Renal cortex interstitium (tissue), 15 donors: ENCODE measurements at places on chromosomes 1 and 21.

DNA sequence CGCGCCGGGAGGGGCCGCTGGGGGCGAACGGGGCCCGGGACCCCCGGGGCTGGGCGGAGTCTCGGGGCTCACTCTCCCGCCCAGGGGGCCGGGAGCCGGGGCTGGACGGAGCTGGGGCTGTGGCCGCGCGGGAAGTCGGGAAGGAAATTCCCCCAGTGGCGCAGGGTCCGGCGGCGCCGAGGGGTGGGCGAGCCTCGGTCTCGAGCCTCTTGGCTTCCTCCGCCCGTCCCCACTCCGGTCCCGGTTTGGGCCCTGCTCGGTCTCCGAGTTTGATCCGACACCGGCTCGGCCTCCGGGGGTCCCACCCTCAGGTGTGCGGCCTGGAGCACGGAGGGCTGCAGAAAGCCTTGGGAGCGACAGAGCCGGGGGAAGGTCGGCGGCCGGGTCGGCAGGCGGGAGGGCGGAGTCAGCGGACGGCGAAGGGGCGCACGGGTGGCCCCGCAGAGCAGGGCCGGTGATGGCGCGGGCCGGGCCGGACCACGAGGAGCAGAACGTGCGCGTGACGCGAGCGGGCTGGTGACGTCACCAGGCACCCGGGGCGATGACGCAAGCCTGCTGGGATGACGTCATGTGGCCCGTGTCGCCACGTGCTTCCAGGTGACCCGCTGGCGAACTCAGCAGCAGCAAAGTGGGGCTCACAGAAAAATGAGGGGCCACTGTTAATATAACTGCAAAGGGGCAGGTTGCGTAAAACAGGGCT, 610 bp upstream of the HES4 start:
- DNase-seq: no peak

DNA sequence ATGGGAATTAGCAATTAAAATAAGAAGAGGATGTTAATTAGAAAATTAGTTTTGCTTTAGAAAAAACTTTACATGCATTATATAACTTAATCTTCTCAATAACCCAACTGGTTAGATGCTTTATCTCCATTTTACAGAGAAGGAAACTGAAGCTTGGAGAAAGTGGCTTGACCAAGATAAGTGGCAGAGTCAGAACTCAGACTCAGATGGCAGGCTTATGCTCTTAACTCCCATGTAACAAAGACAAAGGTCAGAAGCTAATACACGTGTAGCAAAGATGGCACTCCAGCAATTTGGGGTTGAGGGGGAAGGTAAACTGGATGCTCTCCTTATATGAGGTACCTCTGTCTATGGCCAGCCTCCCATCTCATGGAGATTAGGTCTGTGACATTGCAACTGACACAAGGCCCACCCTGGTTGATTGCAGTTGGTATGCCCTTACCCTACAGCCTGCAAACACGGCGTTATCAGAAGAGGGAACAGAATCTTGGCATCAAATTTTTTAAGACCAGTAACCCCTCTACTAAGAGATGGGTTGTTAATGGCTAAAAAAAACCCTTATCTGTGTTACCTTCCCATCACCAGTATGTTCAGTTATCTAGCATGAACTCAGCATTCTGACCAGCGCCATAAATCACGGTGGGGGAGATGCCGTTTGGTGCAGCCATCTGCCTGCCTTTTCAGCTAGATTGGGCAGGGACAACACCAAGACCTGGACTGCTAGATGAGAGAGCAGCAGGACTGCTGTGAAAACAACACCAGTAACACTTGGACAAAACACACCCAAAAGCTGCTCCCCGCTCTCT, 97.0 kb downstream of the UBR4 start:
- DNase-seq: no peak

DNA sequence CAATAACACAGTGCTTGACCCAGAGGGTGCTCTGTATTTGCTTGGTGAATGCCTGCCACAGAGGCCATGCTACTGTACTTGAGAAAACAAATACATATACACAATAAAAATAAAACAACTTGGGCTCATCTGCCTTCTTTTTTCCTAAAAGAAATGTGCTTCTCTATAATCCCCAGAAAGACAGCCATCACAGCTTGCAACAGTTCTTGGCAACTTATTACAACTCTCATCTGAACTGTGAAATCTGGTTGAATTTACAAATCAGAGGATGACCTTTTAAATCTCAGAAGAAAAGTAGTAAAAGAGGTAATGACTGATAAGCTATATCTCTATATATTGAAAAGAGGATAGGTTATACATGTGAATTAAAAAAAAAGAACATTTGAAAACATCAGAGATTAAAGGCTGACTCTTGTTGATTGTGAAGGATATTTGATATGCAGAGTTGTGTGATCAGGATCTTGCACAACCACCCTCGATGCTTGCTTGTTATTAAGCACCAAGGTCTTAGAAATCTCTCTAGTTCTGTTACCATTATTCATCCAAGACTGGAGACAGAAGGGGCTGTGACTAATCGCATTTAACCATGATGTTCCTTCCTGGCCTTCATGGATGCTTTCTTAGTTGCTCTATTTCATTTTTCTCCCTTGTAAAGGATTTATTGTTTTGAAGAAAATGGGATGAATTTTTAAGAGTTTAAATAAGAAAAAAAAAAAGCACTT, 213.4 kb downstream of the APP start:
- no peak for DNase-seq

GRCh38 chr21:46215436-46216131, 13.0 kb downstream of the LSS start:
- no peak for DNase-seq

GRCh38 chr1:65044411-65044810, 78.1 kb upstream of the JAK1 start:
- DNase-seq: no peak

GRCh38 chr1:116847190-116847589, 62.5 kb upstream of the PTGFRN start:
- DNase-seq: no peak

DNA sequence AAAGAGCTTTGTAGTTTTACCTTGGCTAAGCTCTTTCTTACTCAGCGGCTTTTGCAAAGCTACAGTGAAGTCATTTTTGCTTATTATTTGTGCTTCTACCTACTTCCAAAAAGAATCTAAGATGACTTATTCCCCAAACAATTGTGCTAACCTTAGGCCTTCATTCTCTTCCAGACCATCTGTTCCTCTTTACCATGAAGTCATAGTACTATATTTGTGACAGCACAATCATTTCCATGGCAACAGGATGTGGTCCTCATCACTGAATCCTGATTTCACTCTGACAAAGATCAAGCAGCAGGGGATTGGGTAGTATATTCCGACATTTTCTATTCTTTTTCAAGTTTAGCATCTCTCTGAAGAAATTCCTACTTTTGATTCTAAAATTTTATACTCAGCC, 24.8 kb upstream of the NMNAT2 start:
- no peak for DNase-seq

DNA sequence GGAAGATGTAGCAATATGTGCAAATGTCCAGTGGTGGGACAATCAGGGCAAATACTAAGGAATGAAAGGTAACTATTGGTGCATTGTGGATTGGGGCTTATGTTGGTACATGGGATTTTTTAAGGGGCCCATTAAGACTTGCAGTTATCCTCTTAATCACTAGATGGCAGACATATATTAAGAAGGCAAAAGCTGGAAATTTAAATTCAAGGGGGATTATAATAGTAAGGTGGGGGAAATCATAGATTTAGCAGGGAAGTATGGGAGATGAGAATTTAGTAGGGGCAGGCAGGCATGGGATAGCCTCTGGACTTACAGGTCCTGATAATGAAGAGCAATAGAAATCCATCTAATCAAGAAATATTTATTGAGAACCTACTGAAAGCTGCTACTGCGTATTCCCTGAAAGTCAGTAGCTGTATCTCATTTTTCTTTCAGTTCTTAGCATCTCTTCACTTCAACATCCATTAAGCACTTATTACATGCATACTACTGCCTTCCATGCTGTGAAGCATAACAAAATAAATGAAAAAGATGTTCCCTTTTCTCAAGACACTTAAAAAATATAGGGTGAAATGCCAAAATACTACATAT, 251.8 kb downstream of the CRB1 start:
- DNase-seq: no peak

GRCh38 chr1:159091607-159092031, 15.1 kb upstream of the AIM2 start:
- DNase-seq: no peak

GRCh38 chr1:204074274-204075138, 1.6 kb downstream of the SOX13 start:
- no peak for DNase-seq

DNA sequence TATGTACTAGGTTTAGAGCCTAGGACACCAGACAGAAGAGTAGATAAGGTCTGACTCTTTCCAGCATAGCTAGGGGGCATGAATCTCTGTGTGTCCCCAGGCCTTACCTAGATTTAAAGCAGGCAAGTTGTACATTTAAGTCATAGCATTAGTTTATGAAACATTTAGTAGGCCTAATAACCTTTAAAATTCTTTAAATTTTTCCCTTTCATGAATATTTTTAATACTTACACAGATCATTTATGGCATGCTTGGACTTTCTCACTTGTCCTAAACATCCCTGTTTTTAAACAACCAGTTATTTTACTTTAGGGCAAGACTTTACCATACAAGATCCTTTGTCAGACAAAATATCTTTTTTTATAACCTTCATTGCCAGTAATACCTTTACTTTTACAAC, 258.4 kb upstream of the ZRANB2 start:
- DNase-seq: no peak

GRCh38 chr1:71307451-71307850, 226.6 kb upstream of the ZRANB2 start:
- no peak for DNase-seq

DNA sequence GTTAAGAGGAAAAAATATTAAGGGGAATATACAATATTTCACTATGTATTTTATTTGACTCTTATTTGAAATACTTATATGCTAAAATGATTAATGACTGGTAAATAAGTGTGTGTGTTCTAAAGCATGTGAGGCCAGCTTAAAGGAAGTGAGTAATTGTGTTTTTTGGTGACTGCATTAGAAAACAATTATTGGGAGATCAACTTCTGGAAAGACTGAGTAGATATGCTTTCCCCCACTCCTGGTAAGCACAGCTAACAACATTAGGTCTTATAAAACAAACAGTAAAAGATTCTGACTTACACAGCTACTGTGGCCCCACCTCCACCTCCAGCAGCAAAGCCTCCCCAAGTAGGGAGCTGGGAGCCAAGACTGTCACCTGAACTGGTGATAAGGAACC, 403.0 kb downstream of the SRGAP2C start:
- DNase-seq: no peak

GRCh38 chr1:100448366-100448765, 89.6 kb upstream of the GPR88 start:
- DNase-seq: no peak

GRCh38 chr1:231160895-231161666, 777 bp upstream of the TRIM67 start:
- no peak for DNase-seq

DNA sequence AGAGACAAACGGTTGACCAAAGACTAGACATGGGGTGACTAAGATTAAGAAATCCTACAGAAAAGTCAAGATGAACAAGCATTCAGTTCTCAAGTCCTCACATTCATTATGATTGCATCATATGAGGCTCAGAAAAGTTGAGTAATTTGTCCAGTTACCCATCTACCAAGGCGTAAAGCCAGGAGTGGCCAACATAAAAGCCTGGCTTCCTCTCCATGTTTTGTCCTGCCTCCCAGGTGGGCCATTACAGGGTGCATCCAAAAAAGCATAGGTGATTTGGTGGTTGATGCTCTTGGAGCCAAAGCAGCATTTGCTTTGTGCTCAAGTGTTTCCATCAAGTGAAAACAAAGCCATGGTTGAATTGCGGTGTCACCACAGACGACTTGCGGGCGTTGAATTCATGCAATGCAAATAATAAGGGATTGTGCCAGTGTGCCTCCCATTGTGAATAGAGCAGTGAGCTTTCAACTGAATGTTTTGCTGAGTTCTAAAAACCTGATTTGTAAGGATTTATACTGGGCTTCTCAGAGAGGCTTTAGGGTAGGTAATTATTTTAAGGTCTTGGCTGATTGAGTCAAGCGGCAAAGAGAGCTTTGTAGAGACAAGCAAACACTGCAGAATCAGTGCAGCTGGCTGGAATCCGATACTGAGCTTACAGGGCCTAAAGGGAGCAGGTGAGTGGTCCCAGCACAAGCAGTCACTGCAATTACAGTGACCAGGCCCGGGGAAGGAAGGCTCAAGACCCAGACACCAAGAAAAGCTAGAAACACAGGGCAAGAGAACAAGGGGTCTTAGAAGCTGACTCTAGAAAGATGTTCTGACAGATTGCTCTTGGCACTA, 54.1 kb downstream of the KCNJ15 start:
- no peak for DNase-seq

- no peak for DNase-seq
Observed at GRCh38 chr1:31795801-31796621, 19.8 kb downstream of the SPOCD1 start.

- DNase-seq: no peak
Observed at GRCh38 chr1:7422561-7422960, 348.5 kb upstream of the VAMP3 start.

DNA sequence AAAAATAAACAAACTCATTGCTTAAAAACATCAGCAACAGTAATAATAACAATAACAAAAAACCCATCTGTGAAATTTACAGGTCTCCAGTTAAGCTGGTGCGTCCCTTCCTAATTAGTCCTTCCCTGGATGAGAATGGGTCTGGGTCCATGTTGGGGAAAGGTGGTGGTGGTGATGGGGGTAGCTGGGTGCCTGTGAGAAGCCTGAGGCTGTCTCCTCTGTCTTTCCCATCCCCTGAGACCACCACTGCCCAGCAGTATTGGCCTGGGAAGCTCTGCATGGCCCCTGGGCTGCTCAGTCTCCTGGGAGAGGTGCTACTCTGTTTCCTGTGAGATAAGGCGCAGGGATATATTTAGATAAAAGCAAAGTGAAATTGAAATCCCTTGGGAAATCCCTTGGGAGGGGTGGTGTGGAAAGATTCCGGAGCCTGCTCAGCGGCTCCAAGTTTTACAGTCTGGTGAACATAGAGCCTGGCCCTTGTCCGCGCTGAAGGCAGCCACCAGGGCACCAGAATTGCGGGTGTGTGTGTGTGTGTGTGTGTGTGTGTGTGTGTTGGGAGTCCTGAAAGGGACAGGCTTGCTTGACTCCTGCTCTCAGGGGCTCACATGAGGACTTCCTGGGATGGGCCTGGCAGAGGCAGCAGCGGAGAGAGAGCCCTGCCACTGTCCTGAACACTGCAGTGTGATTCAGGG, 150.2 kb downstream of the FOXD2 start:
- no peak for DNase-seq

DNA sequence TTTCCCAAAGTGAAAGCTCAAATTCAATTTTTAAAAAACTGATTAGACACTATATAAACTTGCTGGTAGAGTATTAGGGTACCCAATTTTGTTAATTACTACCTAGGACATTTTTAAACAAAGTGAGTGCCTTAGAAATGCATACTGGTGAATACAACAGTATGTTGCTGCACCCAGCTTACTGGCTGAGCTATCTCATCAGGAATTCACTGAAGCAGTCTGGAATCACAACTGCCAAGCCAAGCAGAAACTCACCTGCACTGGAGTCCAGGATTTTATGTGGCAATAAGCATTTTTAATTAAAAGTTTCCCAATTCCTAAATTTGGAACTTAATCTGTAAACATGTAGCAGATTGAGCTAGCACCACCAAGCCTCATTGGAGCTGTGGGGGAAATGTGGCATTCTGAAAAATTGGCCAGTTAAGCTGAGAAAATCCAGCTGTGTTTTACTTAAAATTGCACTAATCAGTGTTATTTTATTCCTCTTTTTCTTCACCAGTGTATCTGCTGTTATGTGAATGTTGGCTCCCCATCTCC, 61.8 kb downstream of the CLEC20A start:
- DNase-seq: no peak
